ENCODE measurements at places on chromosomes 7 and 10.

DNA sequence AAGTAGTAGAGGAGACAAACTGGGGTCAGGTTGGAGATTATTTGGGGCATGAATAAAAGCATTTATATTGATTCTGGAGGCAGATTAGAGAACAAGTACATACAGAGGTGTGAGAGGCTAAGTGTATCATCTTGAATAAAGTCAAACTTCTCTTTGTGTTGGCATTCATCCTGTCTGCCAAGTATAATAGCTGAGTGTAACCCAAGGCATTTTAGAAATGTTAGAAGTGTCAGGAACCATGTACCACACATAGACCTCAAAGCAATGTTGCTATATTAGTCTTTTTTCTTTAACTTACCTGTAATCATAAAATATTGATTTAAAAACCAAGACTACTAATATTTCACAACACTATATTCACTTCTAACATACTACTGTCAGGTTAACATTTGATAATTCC, 56.2 kb upstream of the LRRTM3 start:
- no peak for DNase-seq

GRCh38 chr10:45075216-45075615, 74.5 kb downstream of the ZNF22 start:
- DNase-seq = no peak

GRCh38 chr10:101228966-101229265, 347 bp downstream of the LBX1 start:
- no peak for DNase-seq

DNA sequence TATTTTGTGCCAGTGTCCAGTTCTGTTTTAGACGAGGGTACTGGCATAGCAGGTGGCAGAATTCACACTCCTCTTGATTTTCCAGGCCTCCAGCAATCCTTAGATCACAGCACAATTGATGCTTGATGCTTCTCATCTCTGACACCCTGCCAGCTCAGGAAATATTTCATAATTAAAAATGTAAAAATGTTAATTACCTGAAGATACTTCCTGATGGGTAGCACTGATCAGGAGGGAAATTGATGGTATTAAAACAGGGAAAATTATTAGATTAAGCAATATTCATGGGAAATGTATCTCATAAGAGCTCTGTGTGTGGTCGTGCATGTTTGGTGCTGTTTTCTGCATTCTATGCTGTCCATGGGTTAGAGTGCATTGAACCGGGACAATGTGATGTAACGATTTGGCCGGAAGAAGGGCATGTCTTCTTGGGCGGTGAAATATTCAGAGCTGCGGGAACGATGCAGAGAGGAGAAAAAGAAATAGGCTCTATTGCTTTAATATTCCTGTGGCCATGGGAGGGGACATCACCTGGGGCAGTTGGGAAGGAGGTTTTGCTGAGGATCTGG, 43.7 kb upstream of the MKI67 start:
- DNase-seq = no peak

Data from muscle of arm (tissue), 14 donors.